Stimulated activated CD4-positive, alpha-beta T cell treated with anti-CD3 and anti-CD28 coated beads, Interleukin-2, amount 100 ng/mL, for 48 hours (primary cell): ENCODE measurements at places on chromosomes 5 and 9.

DNA sequence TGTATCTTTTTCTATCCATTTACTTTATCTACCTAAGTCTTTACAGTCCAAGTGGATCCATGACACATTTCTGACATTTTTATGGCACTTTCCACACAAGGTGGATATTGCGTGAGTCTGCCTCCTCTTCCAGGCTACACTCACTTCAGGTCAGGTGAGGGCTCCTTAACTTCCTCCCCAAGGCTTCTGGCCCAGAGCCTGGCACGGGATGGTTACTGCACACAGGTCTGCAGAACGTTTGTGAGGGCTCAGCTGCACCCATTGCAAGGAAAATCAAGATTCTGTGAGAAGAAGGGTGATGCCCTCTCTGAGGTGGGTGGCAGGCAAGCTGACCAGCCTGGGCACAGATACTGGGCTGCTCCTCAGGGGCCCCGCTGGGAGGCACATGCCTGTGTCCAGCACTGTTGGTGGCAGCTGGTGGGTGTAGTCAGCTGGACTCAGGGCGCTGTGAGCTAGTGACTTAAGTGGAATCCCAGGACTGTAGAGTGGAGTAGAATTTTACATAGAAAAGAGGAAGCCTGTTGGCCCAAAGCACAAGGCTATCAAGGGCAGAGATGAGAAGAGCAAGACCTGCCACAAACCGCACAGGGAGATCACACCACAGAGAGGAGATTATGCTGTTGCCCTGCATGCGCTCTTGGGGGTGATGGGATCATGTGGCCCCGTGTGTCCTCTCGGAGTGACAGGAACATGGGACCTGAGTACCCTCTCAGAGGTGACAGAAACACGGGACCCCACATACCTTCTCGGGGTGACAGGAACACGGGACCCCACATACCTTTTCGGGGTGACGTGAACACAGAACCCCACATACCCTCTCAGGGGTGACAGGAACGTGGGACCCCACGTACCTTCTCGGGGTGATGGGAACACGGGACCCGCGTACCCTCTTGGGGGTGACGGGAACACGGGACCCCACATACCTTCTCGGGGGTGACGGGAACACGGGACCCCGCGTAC, 21.3 kb downstream of the AHRR start:
- no peak for DNase-seq

DNA sequence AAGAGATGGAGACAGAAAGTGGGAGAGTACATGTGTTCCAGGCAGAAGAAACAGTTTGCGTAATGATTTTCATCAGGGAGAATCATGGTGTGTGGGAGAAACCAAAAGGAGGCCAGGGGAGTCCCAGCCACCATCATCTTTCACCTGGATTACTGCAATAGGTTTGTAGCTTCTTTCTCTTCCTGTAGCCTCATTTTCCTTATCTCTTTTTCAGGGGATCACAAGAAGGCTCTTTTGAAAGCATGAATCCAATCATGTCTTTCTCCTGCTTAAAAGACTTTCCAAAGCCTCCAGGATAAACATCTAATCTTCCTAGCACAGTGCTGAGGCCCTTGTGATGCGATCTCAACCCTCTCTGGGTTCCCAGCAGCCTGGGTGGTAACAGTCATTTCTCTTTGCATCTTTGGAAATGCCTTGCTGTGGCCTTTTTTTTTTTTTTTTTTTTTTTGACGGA, 10.3 kb upstream of the GPBP1 start:
- DNase-seq: no peak

GRCh38 chr5:24161559-24161958, 483.2 kb downstream of the CDH10 start:
- no peak for DNase-seq

- no peak for DNase-seq
Measured at GRCh38 chr5:149700347-149700746, 29.8 kb upstream of the PPARGC1B start.

GRCh38 chr9:133990366-133991213, 1.5 kb downstream of the VAV2 start:
- no peak for DNase-seq

DNA sequence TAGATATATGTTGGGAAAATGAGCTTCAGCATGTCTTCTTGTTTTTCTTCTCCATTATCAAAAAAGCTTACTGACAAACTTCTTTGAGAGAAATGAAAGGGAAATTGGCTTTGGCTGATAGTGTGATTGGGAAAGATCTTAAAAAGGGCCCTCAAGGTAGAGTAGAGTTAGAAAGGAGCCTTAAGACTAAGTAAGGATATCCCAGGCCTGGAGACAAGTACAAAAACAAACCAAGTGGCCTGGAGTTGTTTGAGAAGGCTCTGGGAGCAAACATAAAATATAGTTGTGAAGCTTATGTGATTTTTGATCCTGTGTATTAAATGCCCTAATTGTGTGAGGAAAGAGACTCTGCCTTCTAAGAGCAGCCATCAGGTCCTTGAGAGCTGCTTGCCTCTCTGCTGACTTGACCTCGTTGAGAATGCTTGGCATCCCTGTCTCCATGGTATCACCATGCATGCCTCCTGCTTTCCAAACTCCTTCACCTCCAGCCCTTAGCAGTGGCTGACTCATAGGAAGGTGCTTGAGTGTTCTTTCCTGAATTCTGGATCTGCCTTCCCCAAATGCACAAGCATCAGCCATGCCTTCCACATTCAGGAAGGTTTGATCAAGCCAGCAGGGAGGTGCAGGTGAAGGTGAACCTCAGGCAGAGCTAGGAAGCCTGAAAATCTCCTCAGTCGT, 78.9 kb downstream of the SMARCA2 start:
- no peak for DNase-seq

- DNase-seq: no peak
Measured at GRCh38 chr9:15641291-15641690, 88.4 kb downstream of the CCDC171 start.

DNA sequence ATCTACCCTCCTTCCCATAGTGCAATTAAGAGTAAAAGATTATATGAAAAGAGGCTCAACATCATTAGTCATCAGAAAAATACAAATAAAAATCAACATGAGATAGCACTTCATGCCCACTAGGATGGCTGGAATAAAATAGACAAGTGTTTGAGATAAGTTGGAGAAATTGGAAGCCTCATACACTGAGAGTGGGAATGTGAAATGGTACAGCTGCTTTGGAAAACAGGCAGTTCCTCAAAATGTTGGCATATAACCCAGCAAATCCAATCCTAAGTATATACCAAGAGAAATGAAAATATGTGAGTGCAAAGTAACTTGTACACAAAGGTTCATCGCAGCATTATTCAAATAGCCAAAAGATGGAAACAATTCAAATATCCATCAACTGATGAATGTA, 9.8 kb downstream of the SPATA31D3 start:
- no peak for DNase-seq
